ENCODE measurements at places on chromosomes 7 and 10. TPM values are rescaled to one million over a fixed set of nuclear protein-coding genes. Genes with fewer than 3 reads are reported as not detected.

The GLI3 gene
- total RNA-seq = not detected

The AKR1C4 gene
- total RNA-seq = not detected

The TMEM140 gene
- total RNA-seq = 0.25 TPM

DNA sequence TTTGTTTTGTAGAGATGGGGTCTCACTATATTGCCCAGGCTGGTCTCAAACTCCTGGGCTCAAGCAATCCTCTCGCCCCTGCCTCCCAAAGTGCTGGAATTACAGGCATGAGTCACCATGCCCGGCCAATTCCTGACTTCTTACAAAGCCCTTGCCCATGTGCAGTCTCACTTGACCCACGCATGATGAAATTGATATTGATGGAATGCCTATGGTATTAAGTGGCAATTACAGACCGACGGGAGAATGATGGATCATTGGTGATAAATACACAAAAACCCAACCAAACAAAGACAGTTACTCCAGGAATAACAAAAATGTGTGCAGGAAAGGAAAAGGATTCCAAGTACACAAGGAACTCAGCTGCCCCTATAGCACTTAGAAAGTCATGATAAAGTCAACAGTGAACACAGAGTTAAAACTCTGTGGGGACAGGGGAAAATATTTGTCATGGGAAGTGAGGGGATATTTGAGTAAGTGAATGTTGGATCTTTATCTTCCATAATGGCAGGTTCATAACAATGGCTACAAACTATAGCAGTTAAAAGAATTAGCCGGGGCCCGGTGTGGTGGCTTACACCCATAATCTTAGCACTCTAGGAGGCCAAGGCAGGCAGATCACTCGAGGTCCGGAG lies 21.6 kb downstream of the HIP1 start:
- DNase-seq = no peak

DNA sequence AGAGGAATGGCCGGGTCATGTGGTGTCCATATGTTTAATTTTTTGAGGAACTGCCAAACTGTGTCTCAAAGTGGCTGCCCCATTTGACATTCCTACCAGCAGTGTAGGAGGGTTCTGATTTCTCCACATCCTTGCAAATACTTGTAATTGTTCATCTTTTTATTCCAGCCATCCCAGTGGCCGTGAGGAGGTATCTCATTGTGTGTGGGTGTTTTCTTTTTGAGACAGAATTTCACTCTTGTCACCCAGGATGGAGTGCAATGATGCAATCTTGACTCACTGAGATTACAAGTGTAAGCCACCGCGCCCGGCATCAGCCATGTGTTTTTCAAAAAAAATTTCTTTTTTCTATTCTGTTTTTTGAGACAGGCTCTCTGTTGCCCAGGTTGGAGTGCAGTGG lies 38.7 kb upstream of the DLG5 start:
- DNase-seq = no peak

Data from PC-9 (cell line).